ENCODE measurements at places on chromosomes 7 and 10.

- peak; percentile 48 for DNase-seq
Observed at GRCh38 chr10:70602665-70603448, at the start of gene PRF1. TSS of gene PRF1 (minus strand) at chr10:70602741. CDS start at chr10:70600902, 1,839 bp downstream.

- DNase-seq, result no peak
Observed at GRCh38 chr10:12111528-12111927, 17.9 kb upstream of the SEC61A2 start.

DNA sequence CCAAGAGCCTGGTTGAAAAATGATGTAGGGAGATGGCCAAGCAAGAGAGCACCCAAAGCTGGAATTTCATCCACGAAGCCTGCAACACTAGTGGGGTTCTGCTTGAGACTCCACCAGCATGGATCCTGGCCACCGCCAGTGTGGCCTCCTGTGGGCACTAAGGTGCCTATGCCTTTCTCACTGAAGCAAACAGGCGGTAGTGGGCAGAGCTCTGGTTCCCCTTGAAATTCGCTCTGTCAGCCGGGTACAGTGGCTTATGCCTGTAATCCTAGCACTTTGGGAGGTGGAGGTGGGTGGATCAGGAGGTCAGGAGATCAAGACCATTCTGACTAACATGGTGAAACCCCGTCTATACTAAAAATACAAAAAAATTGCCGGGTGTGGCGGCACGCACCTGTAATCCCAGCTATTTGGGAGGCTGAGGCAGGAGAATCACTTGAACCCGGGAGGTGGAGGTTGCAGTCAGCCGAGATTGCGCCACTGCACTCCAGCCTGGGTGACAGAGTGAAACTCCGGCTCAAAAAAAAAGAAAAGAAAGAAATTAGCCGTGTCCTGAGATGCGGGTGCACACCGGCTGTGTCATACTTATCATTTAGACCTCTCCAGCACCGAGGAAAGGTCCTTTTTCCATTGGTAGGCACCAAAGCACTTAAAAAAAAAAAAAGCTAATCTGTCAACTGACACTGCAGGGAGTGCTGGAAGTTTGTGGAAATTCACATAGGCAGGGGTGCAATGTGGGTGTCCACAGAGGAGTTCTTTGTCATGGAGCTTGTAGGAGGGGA lies 28.3 kb downstream of the CCM2 start:
- DNase-seq, result no peak

- DNase-seq, result no peak
Observed at GRCh38 chr7:28329661-28330363, 82.5 kb upstream of the CREB5 start.

GRCh38 chr7:22179442-22179879 lies 177.5 kb downstream of the RAPGEF5 start:
- DNase-seq, result no peak

GRCh38 chr7:115782696-115783490 lies 247.7 kb downstream of the TFEC start:
- no peak for DNase-seq

GRCh38 chr7:41241641-41242040 lies 461.2 kb downstream of the INHBA start:
- DNase-seq, result no peak

DNA sequence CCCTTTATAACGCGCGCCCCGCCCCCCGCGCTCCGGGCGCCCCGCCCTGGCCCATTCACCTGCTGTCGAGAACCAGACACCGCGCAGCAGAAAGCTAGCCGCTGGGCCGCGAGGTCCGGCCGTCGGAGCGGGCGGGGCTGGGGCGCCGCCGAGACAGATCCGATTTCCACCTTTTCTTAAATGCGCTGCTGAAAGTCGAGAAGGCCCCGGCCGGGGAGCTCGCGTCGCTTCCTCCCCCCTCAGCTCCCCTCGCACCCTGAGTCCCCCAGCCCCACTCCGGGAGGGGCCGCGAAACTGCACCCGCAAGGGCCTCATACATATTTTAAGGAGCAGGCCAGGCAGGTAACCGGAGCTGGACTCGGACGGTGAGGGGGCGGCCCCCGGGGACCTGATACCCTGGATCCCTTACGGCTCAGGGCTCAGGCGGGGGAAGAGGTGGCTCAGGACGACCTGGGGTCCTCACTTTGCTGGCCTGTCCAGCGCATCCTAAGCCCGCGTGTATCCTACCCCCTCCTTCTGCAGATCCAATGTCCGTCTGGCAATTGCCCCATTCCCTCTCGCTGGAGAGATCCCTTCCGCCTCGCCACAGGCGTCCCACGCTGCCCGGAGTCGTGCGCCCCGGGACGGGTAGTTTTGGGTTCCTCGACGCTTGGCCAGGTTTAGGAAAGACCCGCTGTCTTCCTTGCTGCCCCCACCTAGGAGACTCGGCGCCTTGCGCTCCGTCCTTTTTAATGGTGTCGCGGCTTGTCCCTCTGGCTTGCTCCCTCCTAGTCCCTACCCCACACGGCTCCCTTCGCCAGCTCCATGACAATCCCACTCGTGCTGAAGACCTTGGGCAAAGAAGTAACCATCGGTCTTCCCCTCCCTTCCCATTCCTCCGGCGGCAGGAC lies 170.6 kb downstream of the UBE2H start:
- DNase-seq, result no peak

- DNase-seq, result no peak
Observed at GRCh38 chr7:46162609-46163008, 241.5 kb upstream of the IGFBP3 start.

GRCh38 chr7:154450451-154450850 lies 398.3 kb downstream of the DPP6 start:
- no peak for DNase-seq

DNA sequence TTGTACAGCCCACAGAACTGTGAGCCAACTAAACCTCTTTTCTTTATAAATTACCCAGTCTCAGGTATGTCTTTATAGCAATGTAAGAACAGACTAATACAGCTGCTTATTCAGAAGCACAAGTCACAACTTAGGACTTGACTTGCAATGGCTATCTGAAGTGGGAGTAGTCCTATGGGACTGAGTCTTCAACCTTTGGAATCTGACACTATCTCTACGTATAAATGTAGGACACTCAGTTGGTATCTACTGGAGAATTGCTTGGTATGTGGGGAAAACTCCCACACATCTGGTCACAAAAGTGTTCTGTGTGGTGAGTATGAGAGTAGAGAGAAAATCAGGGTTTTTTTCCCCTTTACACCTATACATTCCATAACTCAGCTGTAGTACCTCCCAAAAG lies 12.3 kb upstream of the PANK1 start:
- DNase-seq, result no peak

GRCh38 chr7:1883031-1883761 lies 213.1 kb downstream of the ELFN1 start:
- no peak for DNase-seq

DNA sequence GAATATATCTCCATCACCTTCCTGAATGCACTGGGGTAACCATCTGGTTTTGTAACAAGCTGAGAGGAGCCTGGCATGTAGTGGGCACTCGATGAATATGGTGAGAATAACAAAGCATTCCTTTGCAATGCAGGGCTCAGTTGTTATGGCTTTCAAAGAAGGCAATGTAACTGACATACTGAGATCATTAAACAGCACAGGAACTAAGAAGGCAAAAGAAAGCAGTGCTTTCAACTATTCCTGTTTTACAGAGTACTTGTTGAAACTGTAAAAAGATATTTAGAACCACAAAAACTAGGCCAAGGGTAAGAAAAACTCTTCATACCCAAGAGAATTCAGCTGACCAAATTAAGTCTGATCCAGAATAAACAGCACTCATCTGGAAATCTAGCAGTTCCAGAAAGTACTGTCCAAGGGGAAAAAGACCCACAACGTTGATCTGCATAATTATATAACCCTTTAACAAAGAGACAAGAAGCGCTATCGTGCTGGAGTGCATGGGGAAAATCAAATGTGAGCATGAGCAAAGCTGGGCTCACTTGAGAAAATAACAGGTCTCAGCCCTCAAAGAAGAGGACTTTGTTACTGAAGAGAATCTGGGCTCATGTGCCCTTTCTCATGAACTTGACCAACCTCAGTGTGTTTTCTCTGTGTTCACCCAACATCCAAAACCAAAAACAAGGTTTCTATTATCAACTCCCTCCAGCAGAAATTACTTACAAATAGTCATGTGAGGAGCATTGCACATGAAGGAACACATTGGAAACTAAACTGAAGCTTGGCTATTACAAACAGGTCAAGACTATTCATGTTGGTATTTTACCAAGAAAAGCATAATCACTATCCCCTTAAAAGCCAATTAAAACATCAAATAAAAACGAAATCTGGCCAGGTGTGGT lies 116.2 kb downstream of the AVL9 start:
- no peak for DNase-seq

DNA sequence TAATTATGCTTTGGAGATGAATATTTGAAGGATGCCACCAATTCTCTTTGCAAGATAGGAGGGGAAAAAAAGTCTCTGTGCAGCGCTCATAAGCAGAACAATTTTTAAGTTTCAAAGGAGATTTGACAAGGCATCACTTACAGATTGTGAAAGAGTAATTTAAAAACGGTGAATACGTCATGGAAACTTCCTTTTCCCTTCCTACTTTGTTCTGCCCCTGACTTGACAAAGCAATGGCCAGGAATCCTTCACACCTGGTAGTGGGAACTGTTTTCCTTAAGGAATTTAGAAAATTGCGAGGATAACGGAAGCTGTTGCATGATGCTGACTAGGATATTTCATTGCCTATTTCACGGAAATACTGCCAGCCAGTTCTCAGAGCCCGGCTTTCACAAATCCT lies 16.7 kb downstream of the FAM107B start:
- DNase-seq, result no peak

DNA sequence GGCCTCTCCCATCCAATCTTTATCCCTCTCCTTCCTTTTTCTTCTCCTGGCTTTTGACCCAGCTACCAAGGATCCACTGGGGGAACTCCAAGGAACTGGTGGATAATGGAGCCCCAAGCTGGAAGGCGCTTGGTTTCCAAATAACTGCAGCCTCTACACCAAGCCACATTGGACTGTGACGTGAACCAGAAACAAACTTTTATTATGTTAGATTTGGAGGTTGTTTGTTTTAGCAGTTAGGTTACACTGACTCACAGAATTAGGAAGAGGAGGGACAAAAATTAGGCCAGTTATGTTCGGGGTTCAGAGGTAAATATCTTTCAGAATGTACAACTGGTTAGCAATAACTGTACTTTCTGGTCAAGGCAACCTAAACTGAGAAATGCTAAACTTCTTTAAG lies 21.3 kb upstream of the ANK3 start:
- DNase-seq, result no peak

DNA sequence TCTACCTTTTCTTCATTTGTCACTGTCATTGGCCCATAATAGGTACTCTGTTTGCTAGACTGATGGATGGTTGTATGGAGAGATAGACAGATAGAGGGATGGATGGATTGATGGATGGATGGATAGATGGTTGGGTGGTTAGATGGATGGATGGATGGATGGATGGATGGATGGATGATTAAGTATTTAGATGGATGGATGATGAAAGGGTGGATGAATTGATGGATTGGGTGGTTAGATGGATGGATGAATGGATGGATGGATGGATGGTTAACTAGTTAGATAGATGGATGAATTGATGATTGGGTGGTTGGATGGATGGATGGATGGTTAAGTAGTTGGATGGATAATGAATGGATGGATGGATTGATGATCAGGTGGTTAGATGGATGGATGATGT lies 334.7 kb upstream of the AUTS2 start:
- no peak for DNase-seq

GRCh38 chr7:139696552-139696951 lies 81.2 kb downstream of the HIPK2 start:
- DNase-seq, result no peak

DNA sequence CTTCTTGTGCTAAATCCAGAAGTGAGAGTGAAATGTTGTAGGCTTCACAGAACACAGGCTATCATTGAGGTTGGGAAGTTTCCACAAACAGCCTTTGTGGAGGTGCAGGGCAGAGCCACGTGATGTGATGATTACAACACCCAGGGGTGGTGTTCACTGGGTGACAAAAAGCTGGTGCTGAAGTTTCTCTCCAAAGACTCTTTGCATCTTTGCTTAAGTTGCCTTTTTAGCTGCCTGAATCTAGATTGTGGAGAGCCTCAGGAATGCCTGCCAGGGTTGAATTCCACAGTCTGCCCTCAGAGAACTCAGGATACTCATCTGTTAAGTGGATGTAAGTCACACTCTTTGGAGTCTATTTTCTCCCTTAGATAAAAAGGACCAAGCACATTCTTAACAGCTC lies 56.3 kb downstream of the PLXNA4 start:
- DNase-seq, result no peak

DNA sequence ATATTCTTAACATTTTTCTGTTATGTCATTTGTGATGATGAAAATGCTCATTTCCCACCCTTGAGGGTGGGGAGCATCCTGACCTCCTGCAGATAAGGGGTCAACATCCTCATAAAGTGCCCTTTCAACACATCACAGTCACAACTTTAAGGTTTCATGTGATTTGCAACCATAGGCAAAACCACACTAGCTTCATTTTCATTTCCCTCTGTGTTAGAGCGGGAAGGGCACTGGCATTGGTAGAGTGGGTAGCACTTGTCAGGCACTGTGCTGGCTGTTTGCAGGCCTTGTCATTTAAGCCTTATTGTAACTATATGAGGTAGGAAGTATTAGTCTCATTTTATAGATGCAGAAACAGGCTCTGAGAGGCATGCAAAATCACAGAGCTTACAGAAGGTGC lies 39.8 kb downstream of the PSMC2 start:
- DNase-seq, result no peak

- DNase-seq, result no peak
Observed at GRCh38 chr10:55280696-55281095, 479.7 kb upstream of the PCDH15 start.

- no peak for DNase-seq
Observed at GRCh38 chr10:89213191-89213808, 6.2 kb upstream of the CH25H start.

DNA sequence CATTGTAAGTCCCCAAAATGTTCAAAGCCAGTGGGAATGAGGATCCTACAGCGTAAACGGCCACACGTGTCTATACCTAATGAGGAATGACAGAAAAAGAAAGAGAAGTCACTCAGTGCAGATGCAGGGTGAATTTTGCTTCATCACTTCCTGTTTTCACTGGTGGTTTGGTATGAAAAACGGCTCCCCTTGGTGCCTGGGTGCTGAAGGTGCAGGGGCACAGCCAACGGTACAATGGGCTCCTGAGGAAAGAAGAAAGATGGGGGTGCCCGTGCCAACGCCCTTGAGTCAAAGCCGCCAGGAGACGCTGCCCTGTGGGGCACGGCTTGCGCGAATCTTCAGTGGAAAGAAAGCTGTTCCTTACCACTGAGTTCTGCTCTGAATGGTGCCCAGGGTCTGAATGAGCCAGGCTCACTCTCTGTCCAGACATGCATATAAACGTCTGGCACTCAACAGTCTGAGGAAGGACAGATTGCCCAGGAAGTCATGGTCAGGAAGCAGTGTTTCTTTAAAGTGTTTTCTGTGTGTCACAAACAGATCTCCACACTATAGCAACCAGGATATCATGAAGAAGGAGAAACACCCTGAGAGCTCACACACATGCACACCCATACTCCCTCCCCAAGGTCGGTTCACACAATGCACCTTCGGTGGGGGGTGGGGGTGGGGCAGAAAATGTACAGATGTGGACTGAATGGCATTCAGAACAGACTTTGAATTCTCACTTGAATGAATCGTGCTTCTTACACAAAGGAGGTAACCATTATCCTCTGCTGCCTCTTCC lies 105.8 kb downstream of the ELMO1 start:
- peak; percentile 57 for DNase-seq

- DNase-seq, result no peak
Observed at GRCh38 chr10:61021926-61022325, 77.9 kb upstream of the RHOBTB1 start.
